ENCODE measurements at places on chromosomes 16 and 17.
A peak's percentile ranks its signal among the peaks of the same experiment; 100 is the strongest.

DNA sequence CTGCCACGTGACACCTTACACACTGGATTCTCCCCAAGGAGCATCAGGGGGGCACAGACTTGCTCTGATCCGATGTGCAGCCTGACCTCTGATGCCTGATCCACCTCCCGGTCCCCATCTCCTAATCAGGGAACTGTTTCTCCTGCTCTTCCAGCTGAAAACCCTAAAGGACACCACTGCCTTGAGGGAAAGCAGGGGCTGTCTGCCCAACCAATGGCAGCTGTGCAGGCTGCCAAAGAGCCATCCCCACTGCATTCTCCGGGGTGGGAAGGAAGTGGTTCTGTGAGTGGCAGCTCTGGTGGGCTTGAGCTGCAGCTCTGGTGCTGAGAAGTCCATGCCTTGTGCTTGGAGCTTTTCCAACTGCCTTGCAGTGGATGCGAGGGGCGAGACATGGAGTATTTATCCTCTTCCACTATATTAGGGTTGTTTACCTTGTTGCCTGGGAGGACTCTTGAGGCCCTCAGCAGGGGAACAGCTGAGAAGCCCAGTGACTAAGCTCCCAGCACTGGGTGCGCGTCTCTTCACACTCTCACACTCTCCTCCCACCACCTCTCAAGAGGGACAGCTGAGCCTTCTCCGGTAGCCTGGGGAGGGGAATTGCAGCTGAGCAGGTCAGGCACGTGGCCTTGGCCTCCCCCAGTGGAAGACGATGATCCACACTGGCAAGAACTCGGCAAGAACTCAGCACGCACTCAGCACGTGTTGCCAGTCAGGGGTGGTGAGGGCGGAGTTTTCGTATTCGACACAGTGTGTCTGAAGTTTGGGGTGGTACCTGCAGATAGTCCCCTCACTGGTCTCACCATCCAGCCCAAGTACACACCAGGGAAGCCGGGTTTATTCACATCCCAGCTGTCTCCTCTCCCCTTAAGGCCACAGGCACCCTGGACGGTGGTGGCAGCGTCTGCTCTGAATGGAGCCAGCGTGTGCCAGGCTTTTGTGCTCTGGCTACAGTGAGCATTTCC, 21.1 kb upstream of the SPATA32 start:
- no peak for DNase-seq

DNA sequence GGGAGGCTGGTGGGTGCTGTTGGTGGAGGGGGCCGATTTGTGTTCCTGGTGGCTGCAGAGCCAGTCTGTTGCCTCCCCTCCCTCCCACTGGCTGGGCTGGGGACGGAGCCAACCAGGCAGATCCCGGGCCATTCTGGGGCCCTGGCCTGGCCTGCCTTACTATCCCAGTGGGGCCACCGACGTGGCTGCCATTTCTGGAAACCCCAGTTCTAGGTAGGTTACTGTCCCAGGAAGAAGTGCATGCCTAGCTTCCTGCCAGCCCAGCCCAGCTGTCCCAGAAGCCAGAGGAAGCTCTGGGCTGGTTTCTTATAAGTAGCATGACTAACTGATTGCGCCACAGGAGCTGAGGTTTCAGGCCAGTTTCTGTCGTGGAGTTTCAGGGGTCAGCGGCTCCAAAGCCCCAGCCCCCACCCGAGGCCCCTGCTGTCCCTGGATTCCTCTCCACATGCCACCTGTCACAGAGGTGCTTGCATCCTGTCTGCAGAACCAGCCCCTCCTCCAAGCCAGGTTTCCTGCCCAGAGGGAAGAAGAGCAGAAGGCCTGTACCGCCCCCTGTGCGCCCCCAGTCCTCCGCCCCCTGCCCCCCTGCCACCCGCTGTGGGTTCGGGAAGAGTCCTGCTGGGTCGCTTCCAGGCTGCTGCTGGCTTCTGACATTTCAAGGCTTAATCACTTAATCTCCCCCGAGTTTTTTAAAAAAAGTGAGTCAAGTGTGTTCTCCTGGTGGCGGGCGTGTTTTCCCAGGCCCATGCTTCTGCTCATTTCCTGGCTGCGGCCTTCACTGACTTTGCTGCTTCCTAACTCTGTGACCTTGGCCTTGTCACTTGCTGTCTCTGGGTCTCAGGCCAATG, 13.2 kb downstream of the IL4R start:
- DNase-seq, result no peak

- no peak for DNase-seq
Observed at GRCh38 chr17:5126719-5127488, 11.1 kb downstream of the USP6 start.

DNA sequence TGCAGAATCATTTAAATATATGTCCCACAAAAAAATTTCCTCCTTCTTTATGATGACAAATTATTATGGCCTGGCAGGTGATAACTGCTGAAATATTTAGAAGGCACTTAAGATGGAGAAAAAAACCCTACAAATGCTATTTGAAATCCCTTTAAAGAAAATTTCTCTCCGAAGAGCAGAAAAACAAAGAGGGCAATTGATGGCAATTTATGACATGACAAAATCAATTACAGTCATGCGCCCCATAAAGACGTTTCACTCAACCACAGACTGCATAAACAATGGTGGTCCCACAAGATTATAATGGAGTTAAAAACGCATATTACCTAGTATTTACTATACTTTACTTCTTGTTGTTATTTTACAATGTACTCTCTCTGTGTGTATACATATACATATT, 25.2 kb upstream of the KIF2B start:
- no peak for DNase-seq

GRCh38 chr16:82621781-82622180, 5.0 kb upstream of the CDH13 start:
- DNase-seq, result no peak

DNA sequence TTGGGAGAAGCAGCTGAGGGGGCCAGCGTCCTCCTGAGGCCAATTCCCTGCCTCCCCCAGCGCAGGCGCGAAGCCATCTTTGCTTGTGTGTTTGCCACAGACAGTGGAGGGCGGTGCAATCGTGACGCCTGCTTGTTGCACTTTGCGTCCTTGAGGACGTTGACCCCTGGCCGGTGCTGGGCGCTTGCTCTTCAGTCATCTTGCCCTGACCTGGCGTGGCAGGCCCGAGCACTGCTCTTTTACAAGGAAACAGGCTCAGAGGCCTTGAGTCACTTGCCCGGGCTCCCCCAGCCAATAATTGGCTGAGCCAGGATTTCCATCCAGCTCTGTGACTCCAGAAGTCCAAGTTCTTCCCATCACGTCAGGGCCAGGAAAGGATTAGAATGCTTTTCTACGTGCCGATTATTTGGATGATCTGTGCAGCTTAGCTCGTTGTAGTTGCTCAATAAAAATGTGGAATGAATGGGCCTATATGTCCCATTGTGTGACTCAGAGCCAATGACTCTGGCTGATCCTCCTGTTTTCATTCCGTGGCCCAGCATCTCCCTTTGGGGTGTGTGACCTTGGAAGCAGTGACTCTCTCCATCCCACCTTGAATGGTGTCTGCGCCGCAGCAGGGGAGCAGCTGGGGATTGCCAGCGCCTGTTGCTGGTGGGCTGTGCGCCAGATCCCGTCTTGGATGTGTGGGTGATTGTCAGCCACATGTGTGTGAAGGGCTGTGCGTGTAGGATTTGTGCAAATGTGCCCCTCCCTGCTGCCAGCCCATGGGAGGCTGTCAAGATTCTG, 214.1 kb downstream of the SEC14L1 start:
- no peak for DNase-seq

- DNase-seq, result no peak
Observed at GRCh38 chr16:6018848-6019489, 921.4 kb upstream of the EEF2KMT start.

DNA sequence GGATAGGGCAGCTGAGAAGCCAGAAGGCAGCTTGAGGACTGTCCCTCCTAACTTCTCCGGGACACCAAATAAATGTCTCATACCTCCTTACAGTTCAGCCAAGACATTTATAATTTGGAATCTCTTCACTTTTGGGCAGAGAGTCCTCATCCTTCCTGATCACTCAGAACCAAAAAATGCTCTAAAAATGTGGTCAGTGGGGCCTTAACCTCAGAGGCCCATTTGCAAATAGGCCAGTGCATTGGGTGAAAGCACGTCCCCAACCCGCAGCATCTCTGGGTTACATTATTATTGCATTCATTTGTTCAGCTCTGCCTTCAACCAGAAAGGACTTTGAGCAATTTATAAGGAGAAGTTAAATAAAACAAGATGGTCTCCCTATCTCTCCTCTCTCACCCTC, 112.4 kb upstream of the IRX3 start:
- no peak for DNase-seq

DNA sequence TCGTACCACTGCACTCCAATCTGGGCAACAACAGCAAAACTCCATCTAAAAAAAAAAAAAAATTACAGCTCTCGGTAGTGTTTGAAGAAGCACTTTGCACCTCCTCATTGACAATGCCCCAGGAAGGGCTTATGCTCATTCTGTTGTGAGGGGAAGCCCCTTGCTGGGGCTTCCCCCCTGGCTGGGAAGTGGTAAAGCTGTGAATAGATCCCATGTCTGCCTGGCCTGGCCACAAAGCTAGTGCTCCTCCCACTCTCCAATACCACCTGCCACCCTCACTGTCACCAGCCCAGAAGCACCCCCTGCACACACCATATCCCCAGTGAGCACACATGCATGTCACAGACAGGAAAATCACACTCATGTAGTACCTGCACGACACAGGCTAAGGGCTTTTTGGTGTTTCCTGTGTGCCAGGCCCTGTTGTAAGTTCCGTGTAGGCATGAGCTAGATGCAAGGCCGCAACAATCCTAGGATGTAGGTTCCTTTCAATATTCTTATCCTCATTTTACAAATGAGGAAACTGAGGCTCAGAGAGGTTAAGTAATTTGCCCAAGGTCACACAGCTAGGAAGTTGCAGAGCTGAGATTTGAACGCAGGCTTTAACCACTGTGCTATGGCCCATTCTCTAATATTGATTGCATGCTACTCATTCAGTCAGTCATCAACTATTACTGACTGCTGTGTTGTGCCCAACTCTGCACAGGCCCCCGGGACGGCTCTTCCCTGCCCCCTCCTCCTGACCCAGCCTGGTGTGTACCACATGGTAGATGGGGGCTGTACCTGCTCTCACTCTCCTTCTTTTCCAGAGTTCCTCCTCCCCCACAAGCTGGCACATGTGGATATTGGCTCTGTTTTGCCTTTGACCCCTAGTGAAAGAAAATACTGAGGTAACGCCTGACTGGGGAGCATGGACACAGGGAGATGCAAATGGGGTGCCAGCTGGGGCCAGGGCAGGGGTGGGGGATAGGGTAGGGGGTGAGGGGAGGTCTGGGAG, 11.9 kb upstream of the COL1A1 start:
- no peak for DNase-seq

DNA sequence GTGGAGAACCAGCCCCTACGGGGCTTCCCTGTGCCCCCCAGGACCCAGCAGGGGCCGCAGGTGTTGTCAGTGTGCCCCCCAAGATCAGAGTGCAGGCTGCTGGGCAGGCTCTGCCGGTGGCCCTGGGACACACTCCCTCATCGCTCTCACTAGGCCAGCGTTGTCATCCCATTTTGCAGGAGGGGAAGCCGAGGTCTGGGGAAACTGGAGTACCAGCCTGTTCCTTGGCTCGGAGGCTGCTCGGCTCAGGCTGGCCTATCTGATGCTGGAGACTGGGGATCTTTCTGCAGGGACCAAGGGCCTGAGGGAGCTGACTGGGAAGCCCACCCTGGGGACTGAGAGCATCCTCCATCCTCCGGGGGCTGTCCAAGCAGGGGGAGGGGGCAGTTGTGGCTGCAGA, 74.2 kb upstream of the CBX4 start:
- no peak for DNase-seq

DNA sequence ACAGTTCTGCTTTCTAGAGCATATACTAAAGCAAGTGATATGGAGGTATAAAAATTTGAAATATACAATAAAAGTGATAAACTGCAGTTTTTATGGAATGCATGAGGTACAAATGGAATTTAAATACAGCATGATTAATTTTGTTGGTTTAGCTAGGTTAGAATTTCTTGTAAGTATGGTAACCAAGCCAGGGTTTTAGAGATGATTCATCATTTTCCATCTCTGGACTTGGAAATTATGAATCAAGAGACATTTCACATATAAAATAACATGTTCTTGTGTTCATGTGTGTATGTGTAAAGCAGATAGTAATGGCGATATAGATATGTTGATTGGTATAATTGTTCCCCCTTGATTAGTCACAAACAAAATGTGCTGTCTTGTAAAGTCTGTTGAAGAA, 1219.8 kb downstream of the CDH8 start:
- no peak for DNase-seq

DNA sequence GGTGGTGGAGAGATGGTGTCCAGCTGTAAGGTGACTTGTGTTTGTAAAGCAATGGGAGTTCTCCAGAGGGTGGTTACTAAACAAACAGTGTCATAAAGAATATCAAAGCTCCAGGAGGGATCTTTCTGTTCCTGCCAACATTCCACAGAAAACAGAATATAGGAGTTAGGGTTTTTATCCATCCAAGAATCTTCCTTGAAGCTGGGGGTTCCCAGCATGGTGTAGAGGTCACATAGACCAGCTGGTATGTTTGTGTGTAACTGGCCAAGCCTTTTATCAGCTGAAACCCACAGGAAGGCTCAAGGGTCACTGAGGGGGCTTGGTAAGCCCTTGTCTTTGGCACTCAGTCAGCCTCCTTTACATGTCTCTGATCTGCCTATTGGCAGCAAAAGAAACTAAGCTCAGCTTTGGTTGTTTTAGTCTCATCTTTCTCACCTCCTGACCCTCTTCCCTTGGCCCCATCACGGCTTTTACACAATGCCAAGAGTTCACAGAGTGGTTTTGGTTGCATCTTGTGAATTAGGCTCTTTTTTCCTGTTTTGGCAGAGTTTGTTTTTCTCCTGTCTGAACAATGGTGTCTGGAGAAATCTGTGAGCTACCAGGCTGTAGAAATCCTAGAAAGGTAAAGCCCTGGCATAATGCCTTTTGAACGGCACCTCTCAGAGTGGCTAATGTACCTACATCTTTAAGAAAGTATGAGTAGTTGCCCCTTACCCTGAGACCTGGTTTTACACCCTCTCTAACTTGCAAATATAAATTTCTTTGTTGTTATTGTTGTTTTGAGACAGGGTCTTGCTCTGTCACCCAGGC, 4.6 kb downstream of the CNTD1 start:
- DNase-seq, result no peak

- no peak for DNase-seq
Observed at GRCh38 chr16:81067166-81067565, 9.9 kb downstream of the C16orf46 start.

DNA sequence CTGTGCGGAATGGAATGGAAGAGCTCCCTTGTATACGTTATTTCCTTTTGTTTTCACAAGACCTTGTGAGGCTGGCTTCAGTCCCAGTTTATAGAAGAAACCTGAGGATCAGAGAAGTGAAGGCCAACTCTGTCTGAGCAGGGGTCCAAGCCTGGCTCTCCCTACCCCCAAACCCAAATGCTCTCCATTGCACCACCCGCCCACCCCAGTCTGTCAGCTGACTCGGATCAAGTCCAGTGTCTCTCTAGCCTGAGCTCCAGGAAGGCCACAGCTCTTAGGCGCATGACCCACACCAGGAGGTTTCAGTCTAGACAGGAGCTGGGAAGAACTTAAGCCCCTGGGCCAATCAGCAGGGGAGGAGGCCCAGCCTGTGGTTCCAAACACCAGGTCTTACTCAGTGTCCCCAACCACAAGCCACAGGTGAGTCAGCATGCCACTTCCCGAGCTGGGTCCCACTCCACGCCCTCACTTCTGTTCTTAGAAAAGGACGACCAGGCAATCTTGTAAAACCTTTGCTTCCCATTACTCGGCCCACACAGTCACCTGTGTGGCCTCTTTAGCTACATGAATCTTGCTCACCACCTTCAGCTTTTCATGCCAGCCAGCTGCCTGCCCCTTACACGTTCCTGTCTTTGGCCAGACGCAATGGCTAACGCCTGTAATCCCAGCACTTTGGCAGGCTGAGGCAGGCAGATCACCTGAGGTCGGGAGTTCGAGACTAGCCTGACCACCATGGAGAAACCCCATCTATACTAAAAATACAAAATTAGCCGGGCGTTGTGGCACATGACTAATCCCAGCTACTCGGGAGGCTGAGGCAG, 27.8 kb downstream of the TK2 start:
- DNase-seq, result peak; percentile 66

Measured in stimulated activated CD4-positive, alpha-beta T cell treated with anti-CD3 and anti-CD28 coated beads, Interleukin-1b, Interleukin-23, amount 100 ng/mL, for 1 hour (primary cell).